Gastroesophageal sphincter (tissue), 4 donors: ENCODE measurements at places on chromosomes 16 and 17. TPM values are rescaled to one million over a fixed set of nuclear protein-coding genes. Genes with fewer than 3 reads are reported as not detected.
A peak's percentile ranks its signal among the peaks of the same experiment; 100 is the strongest.

Gene CES5A
- total RNA-seq = not detected

Gene ST6GALNAC1
- 3.9 TPM for total RNA-seq

Gene SEC14L1
- total RNA-seq = 39.1 TPM

Gene ZMYND15
- 1.2 TPM for total RNA-seq

- ATAC-seq = no peak
Observed at GRCh38 chr17:32527146-32527545, 40.4 kb downstream of the CDK5R1 start.

DNA sequence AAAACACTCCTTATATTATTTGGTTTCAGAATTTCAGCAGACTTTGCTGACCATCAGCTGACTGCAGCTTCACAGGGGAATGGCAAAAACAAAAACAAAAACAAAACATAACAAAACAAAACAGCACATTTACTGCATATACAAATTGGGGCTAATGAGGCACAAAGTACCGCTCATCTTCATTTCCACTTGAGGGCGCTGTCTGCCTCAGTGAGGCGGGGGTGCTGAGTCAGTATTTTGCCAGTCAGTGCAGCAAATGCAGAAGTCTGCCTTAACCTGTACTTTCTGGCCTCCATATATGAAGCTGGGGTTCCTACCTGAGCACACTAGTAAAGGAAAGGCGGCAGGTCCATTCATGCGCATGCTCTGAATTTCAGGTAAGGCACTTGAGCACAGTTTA is 13.5 kb upstream of the DYNLRB2 start:
- ATAC-seq = no peak

DNA sequence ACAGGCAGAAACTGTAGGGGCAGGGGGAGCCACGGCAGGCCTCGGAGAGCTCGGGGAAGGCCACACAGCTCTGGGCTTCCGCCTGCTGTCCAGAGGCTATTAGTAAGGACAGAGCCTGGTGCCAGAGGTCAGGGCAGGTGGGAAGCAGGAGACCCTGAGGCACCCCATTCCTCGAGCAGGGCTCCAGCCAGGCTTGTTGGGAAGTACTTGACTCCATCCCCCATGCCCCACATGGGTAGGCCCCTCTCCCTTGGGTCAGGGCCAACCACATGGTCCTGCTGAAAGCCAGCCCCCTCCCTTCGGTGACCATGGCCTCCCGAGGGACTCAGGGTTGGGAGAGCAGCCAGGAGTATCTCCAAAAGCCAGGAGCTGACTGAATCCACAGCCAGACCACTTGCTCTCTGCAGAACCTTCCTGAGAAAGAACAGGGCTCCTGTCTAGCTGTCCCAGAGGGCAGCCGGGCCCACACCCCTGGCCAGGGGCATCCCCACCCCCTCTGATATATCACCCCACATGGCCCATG is 17.4 kb upstream of the MPRIP start:
- no peak for ATAC-seq

GRCh38 chr17:76868176-76868668 is at the start of gene MGAT5B:
Gene MGAT5B (plus strand): TSS chr17:76868404. CDS start chr17:76869030, 626 bp downstream.
- ATAC-seq = peak; percentile 95

GRCh38 chr17:82793974-82794630 is 42.2 kb downstream of the TBCD start:
- peak; percentile 37 for ATAC-seq

DNA sequence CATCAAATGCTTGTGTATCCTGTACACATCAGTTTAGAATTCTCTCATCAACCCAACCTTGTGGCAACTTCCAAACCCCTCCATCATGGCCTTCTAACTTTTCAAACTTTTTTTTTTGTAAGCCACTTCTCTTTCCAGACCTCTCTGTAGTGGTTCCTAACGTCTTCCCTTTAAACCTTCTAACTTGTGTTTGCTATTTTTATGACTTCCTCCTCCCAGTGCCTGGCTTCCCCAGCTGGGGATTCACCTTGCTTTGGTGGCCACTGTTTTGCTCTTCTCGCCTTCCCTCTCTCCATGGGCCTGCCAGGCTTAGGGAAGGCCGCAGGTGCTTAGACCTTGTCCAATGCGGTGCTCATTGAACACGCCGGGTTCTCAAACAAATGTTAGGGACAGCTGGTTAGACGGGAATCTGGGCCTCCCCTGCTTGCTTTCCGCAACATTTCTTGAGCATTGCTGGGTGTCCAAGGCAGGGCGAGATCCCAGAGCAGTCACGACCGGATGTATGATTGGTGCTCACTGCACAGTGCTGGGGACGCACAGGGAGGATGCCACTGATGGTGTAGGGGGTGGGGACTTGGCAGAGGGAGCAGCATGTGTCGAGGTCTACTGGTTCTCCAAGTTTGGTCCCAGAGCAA is 1.1 kb upstream of the XYLT2 start:
- no peak for ATAC-seq

GRCh38 chr16:66135421-66135831 is 231.1 kb upstream of the CDH5 start:
- peak; percentile 62 for ATAC-seq

DNA sequence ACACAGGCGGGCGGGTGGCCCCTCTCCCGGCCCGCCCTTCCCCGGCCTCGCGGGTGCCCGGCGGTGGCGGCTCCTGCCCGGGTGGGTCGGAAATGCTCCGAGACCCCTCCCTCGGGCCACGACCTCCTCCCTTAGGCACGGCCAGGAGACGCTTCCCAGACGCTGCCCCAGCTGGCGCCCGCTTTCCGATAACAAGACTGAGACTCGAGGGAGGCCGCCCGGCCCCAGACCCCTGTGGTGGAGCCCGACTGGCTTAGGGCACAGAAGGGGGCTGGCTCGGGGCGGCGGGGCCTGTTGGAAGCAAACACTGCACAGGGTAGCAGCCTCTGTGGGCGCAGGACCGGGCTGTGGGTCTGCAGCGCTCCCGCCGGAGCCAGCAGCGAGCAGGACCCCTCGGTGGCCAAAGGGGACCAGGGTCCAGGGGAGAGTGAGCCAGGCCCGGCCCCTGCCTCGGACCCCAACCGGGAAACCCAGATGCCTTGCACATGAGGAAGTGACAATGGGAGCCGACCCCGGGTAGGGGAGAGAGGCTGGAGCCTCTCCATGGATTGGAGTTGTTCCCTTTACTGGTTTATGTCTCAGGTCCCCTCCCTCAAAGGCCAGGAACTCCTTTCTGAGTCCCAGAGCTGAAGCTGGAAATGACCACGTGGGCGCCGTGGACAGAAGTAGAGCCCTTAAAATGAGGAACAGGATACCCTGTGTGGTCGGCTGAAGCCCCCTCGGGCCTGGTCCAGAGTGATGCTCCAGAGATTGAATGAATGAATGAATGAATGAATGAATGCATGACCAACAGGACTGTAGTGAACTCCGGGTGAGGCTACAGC is 19.8 kb upstream of the ADCY7 start:
- ATAC-seq = no peak

DNA sequence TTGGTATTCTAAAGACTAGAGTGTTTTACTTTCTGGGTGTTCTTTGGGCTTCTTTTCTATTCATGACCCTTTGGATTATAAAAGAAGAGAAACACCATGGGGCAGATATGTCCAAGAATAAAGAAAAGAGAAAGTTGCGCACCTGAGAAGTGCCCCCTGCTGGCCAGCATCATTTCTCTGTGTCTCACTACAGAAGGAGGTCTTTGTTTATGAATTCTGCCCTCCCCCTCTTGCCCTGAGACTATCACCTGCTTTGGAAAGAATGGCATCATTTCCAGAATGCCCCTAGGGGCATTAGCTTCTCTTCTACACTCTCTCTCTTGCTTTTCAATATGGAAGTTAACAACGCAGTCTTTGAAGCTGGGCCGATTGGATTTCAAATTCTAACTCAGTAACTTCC is 45.0 kb downstream of the CDH13 start:
- no peak for ATAC-seq

DNA sequence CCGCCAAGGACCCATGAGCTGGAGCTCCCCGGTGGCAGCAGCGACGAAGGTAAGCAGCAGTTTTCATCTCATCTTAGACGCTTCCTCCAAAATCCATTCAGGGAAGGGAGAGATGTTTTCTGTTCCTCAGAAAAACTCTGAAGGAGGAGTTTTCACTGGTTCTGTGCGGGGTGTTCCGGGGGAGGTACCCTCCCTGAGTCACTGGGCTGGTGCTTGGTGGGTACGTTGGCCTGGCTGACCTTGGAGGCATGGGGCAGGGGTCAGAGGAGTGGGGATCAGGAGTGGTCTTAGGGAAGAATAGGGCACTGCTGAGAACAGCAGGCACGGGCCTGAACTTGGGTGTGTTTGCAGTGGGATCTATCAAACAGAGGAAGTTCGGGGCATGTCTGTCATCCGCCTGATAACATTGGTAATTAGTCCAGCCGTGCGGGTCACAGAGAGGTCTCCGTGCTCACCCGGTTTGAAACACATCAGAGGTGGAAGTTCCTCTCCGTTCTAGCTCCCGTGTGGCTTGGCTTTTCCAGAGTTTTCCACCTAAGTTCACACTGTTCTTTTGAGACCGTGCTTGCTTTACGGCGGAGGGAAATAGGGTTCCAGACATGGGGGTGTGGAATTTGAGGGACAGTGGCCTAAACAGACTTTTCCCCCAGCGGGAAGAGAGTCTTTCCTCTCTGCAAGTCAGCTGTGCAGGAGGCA is 59.6 kb upstream of the CIBAR2 start:
- peak; percentile 26 for ATAC-seq

DNA sequence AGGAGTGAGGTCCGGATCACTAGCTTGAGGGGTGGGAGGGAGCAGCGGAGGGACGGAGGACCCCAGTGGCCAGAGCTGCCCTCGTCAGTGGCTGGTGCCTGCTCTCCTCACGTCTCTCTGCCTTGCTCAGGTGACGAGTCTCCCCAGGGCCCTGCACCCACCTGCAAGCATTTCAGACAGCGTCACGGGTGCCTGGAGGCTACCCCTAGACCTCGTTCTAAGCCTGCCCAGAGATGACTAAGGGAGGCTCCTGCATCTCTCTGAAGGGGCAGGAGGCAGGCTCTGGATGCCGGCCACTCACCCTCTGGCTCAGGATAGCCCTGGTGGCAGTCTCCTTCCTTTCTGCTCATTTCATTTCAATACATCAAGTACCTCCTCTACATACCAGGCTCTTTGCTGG is 68.8 kb downstream of the MRC2 start:
- ATAC-seq = no peak

DNA sequence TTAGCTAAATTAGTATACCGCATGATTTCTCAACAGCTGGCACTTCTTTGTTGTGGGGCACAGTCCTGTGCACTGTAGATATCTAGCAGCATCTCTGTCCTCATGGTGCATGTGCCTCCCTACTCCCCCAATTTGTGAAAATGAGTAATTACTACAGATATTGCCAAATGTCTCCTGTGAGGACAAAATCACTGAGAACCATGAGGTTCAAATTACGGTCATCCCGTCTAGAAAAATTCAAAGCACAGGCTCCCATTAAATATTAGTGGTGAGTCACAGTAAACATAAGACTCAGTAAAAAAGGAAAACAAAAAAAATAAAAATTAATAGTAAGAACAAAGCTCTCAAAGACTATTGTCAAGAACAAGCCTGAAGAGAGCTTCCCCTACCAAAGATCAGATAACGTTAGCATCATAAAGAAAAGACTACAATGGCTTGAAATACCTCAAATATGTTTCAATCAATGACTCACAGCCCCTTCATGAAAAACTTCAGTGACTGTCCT is 57.8 kb downstream of the STH start:
- no peak for ATAC-seq

- ATAC-seq = no peak
Observed at GRCh38 chr17:2695243-2695960, 16.2 kb downstream of the CLUH start.

DNA sequence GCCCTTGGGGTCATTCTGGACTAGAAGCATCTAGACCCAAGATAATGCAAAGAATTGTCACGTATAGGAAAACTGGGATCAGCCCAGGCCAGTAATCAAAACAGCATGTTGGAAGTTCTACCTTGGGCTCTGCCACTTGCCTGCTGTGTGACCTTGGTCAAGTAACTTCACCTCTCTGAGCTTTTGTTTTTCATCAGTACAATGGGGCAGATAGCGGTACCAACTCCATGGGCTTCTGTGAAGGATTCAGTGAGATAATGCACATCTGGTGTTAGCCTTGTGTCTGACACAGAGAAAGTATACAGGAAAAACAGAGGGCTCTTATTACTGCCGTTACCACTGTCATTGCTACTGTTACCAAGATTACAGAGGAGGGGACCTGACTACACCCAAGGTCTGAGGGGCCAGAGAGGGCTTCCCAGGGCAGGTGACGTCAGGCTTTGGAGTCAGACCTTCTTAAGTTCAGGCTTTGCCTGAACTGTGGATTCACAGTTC is 24.6 kb downstream of the CMIP start:
- ATAC-seq = no peak

GRCh38 chr17:40905370-40905769 is 20.3 kb upstream of the KRT20 start:
- no peak for ATAC-seq

- no peak for ATAC-seq
Observed at GRCh38 chr16:86706726-86707125, 128.4 kb downstream of the FOXL1 start.

DNA sequence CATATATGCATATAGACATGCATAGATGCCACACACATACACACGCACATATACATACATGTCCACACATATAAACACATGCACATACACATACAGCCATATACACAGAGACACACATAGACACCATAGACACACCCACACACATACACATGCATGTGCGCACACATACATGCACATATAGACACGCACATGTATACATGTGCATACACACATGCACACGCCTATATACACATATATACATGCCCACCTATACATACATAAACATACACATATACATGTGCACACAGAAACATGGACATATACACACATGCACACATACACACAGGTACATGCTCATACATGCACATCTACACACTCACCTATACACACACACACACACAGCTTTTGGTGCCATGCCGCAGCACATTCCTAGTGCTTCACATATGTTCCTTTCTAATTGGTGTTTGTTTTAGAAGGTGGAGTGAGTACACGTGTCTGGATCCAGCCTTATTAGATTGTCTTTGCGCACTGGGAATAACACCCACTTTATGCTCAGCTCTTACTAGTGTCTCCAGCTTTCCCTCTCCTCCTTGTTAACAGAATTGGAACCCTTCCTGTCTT is 198.0 kb downstream of the RPTOR start:
- ATAC-seq = no peak

DNA sequence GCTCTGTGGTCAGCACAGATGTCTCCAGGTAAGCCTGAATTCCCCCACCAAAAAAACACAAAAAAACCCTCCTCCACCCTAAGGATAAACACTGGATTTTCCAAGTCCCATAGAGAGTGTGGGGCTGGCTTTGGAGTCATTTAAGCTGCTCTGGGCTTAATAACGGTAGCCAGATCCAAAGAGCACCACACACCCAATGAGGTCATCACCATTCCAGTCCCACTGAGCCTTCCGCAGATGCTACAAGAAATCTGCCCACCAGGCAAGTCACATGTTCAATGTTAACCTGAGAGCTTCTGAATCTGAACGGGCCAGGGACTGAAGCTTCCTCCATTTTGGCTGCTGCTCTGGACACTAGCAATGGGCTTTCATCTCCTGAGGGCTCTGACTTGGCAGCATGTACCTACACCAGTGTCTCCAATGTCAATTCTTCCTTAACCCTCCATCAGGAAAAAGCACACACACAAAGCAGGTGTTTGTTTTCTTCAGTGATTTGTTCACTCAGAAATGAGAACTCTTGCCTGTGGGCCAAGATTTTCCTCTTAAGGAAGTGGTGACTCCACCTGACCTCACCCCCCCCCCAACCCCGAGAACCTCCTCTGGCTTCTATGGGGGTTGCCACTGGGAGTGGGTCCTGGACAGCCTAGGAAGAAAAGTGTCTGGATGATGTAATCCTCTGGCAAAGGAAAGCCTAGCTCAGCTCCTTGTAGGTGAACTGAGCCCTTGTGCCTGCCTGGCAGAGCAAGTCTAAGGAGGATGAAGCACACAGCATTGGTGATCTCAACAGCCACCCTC is 220.1 kb downstream of the FOXL1 start:
- no peak for ATAC-seq

GRCh38 chr17:31789707-31790505 is 69.1 kb downstream of the COPRS start:
- no peak for ATAC-seq
